NCI-H69 (cell line): ENCODE measurements at places on chromosomes 13 and 19.

DNA sequence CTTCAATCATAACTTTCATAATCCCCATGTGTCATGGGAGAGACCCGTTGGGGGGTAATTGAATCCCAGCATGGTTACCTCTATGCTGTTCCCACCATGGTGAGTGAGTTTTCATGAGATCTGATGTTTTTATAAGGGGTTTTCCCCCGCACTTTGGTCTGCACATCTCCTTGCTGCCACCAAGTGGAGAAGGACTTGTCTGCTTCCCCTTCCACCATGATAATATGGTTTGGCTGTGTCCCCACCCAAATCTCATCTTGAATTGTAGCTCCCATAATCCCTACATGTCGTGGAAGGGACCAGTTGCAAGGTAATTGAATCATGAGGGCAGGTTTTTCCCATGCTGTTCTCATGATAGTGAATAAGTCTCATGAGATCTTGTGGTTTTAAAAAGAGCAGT, 524.9 kb downstream of the SLITRK5 start:
- peak; percentile 38 for DNase-seq

- peak; percentile 27 for DNase-seq
Measured at GRCh38 chr19:13301627-13302334, 151.6 kb downstream of the IER2 start.

DNA sequence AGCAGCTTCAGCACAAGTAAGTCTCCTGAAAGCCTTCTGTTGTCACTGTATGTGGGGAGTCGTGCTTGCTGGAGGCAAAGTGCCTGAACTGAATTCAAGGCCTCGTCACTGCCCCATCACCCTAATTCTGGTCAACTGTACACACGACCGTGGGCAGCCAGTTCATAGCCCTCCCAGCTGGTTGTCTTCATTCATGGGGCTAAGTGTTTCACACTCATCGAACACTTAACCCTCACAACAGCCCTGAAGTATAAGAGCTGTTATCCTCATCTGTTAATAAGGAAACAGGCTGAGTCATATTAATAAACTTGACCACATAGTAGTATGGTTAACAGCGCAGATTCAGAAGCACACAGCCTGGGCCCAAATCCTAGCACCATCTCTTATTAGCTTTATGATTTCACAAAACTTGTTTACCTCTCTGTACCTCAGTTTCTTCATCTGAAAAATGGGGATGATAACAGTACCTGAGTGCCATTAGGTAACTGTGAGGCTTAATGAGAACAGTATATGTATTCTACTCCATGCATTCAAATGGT, 66.7 kb downstream of the CDADC1 start:
- DNase-seq = no peak

DNA sequence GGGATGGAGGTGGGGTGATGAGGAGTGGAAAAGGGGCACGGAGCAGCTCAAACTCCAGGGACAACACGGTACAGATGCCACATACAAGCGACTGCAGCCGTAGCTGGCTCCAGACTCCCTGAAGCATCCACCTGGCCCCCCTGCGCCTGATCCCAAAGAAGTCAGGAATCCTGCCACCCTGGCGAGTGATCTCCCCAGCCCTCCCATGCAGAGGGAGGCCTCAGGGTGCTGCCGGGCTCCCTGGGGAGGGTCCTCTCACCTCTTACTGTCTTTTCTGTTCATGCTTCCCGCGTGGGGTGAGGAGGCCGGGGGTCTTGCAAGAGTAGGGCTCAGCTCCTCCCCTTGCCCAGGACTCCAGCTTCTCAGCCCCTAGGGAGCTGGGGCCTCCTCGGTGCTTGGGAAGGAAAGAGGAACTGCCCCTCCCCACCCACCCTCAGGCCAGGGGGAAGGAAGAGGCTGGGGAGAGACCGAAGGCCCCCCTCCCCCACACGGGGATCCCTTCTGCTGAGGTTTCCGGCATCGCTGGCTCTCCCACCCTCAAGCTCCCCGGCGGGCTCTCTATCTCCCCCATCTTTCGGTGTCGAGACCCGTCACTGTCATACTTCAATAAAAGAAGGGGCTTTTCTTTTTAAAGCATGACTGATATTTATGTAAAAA, at the start of gene RASGRP4:
RASGRP4 (minus strand) TSS at position 410 of the 657 bp plus-strand sequence; CDS start at position 282, 128 bp downstream.
- DNase-seq = no peak

DNA sequence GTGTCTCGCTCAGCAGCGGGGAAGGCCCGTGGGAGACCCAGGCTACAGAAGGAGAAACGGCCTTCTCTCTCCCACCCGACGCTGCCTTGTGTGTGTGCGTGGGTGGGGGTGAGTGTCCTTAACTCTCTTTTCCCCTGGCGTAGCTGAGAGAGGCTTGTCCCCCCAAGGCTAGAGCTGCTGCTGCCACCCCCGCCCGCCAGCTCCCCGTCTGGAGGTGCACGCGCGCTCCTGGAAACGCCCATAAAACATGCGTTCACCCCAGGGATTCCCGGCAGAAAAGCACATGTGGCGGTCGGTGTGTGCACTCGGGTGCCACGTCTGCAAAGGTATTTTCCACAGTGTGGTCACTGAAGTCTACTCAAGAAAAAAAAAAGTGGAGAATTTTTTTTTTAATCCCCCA, 36.1 kb downstream of the GADD45B start:
- DNase-seq = no peak

GRCh38 chr13:61432029-61432428, 16.4 kb upstream of the PCDH20 start:
- no peak for DNase-seq

DNA sequence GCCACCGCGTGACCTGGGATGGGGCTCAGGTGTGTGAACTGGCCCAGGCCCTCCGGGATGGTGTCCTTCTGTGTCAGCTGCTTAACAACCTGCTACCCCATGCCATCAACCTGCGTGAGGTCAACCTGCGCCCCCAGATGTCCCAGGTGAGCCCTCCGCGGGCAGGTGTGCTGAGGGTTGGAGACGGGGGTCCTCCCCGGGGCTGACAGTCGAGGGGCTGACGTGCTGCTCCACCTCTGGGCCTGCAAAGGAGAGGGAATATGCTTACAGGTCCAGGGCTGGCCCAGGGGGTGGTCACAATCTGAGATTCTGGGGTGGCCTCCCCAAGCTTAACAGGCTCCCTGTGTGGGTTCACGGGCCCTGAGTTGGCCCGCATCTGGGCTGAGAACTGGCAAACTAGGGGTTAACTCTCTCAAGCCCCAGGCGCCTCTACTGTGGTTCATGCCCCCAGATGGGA, 386 bp downstream of the VAV1 start:
- no peak for DNase-seq

GRCh38 chr13:65677906-65678305, 1552.2 kb downstream of the PCDH9 start:
- peak; percentile 85 for DNase-seq

GRCh38 chr13:109859216-109859835, 72.9 kb upstream of the IRS2 start:
- DNase-seq = no peak

GRCh38 chr19:1259876-1260748, 9.0 kb upstream of the CIRBP start:
- peak; percentile 61 for DNase-seq

GRCh38 chr19:15934332-15935078, at the start of gene CYP4F11:
Gene CYP4F11 (minus strand): TSS chr19:15934529. CDS start chr19:15934408, 121 bp downstream.
- DNase-seq = peak; percentile 20

DNA sequence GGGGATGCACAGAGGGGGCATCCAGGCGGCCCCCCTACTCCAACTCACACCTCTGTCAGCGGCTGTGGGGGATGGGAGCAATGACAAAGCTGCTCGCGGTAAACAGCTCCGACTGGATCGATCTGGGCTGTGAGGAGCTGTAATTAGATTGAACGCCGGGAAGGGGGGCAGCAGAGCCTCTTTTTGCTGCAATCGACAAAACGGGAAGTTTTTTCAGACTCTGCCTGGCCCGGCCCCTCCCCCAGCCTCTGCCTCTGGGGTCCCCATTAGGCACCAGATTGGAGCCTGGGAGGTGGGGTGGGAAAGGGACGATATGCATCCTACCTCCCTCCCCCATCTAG, 16.3 kb downstream of the ONECUT3 start:
- DNase-seq = no peak

DNA sequence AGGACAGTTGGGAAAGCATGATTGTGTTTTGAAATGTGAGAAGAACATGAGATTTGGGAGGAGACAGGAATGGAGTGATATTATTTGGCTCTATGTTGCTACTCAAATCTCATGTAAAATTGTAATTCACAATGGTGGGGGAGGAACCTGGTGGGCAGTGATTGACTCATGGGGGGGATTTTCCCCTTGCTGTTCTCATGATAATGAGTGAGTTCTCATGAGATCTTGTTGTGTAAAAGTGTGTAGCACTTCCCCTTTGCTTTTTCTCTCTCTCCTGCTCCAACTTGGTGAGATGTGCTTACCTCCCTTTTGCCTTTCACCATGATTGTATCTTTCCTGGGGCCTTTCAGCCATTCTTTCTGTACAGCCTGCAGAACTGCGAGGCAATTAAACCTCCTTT, 1261.0 kb upstream of the ATXN8OS start:
- DNase-seq = no peak

- no peak for DNase-seq
Measured at GRCh38 chr13:71359641-71360040, 507.4 kb downstream of the DACH1 start.

DNA sequence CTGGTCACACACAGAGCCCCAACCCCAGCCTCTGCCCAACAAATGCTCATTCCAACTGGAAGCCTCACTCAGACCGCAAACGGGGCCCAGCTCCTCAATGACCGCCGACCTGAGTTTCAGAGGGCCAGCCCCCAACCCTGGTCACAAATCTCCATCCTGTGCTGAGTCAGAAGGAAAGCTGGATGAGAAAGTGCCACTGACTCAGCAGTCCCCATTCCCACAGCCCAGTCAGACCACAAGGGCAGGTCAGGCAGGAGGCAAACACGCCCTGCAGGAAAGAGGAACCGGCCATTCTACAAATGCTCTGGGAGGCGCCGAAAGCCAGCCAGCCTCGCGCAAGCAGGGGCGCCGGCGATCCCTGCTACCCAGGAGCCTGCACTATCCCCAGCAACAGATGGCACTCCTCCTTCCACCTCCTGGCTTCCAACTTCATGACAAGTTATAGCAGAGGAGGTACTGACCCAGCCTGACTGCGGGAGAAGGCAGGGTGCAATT, 14.1 kb upstream of the PRKD2 start:
- DNase-seq = no peak

DNA sequence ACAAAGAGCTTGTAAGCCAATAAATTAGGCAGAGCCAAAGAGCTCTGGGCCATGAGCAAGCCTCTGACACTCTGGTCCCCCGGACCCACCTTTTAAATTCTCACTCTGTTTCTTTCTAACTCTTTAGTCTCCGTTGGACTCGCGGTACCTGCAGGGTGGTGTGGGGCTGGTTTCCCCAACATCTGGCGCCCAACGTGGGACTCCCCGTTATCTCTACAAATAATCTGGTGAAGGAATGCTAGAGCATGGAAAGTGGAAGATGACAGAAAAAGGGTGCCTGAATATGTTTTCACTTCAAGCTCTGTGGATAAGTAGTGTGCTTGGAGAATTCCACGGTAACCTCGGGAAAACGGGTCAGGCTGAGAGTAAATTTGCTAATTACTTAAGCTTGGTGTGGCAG, 36.5 kb upstream of the CYP2B6 start:
- DNase-seq = no peak

GRCh38 chr13:96810104-96810503, 184.2 kb downstream of the OXGR1 start:
- DNase-seq = peak; percentile 26

- DNase-seq = no peak
Measured at GRCh38 chr19:50551715-50552187, 16.5 kb downstream of the LRRC4B start.

- no peak for DNase-seq
Measured at GRCh38 chr13:39930060-39930459, 274.6 kb downstream of the COG6 start.

DNA sequence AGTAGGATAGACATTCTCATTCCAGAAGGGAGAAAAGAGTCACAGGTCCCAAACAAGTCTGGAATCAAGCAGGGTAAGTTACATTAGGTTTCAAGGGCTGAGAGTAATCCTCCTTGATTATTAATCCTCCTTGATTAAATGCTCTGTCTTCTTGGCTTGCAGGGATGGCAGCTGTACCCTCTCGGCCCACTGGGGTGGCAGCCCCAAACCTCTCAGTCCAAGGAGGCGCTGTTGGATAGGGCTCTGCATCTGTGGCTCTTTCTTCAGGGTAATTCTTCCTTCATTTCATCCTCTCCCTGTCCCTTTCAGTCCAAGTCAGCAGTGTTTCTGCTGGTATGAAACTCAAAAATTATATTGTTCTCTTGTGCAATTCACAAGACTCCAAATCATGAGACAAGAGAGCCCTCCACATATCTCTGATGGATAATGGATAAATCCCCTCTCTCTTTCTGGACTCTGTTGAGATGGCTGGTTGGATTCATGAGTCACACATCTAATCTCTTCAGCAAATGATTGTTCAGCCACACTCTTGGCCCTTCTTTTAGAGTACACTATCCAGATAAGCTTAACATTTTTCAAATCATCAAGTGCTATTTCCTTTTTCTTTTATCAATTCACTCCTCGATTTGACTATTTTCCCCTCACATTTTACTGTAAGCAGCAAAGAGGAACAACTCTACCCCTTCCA, 323.7 kb upstream of the HTR2A start:
- DNase-seq = no peak

GRCh38 chr13:31950111-31950815, 81.3 kb upstream of the FRY start:
- peak; percentile 5 for DNase-seq

GRCh38 chr19:13138916-13139198, 11.3 kb downstream of the STX10 start:
- no peak for DNase-seq

- peak; percentile 79 for DNase-seq
Measured at GRCh38 chr13:52455677-52456041, 381 bp downstream of the CKAP2 start.

GRCh38 chr19:8517551-8518442, 3.8 kb upstream of the ZNF414 start:
- DNase-seq = no peak

DNA sequence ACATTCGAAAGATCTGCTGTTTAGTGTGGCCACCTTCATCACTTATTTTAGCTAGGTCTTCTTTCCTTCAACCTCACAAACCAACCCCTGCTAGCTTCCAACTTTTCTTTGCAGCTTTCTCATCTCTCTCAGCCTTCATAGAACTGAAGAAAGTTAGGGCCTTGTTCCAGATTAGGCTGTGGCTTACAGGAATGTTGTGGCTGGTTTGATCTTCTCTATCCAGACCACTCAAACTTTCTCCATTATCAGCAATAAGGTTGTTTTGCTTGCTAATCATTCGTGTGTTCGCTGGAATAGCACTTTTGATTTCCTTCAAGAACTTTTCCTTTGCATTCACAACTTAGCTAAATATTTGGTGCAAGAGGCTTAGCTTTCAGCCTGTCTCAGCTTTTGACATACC, 44.7 kb downstream of the CARS2 start:
- no peak for DNase-seq

- peak; percentile 21 for DNase-seq
Measured at GRCh38 chr13:108786456-108787200, 157.2 kb downstream of the MYO16 start.

DNA sequence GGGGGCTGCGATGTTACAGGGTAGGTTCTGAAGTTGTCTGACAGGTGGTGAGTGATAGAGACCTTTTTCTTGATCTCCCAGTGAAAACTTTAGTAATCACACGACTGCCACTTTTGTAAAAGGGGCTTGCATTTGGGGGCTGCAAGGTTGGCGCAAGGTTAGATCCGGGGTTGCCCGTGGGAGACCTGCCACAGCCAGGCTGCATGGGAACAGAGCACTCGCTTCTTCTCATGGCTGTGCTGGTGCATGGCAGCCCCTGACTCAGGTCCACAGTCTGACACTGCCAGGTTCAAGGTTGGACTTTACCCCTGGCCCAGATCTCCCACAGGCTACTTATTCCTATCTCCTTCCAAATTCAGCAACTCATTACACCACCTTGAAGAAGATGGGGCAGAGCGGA, 1190.4 kb downstream of the UQCRFS1 start:
- no peak for DNase-seq
